Spinal cord (tissue), 10 donors: ENCODE measurements at places on chromosomes 13 and 19. TPM values are rescaled to one million over a fixed set of nuclear protein-coding genes. Genes with fewer than 3 reads are reported as not detected.
A peak's percentile ranks its signal among the peaks of the same experiment; 100 is the strongest.

The PSG11 gene
- total RNA-seq: 0.55 TPM

The CGB2 gene
- total RNA-seq: not detected

The NR2F6 gene
- 8.9 TPM for total RNA-seq

The TMEM59L gene
- 21.4 TPM for total RNA-seq

The OR10H5 gene
- not detected for total RNA-seq

The U2AF1L4 gene
- total RNA-seq: 23.6 TPM

The TDRD3 gene
- 39.0 TPM for total RNA-seq

The SPRY2 gene
- total RNA-seq: 32.8 TPM

The C3 gene
- 72.9 TPM for total RNA-seq

The ZNF613 gene
- total RNA-seq: 12.2 TPM

The CD37 gene
- total RNA-seq: 2.9 TPM

- H3K36me3 ChIP-seq: no peaks in the 10 kb centered on the region
- no peak overlapping the region for H3K4me3 ChIP-seq
- no peak for DNase-seq
- peaks cover 6% of the 10 kb centered on the region for H3K27me3 ChIP-seq
Measured at GRCh38 chr19:50833802-50834167, 411 bp upstream of the KLK15 start.

DNA sequence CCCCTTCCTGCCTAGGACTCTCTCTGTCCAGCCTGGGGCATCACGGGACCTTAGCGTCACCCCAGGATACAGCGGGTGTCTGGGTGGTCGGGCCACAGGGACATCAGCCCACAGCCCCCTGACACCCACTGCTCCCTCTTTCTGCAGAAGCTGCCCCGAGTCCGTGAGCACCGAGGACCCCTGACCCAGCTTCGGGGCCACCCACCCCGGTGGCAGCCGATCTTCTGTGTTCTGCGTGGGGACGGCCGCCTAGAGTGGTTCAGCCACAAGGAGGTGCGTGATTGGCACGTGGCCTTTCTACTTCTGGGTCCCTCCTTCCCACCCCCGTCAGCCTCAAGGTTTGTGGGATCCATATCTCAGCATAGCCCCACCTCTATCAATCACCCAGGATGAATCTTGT is 20.7 kb downstream of the PGLS start:
- no peaks in the 10 kb centered on the region for H3K27me3 ChIP-seq
- no peak overlapping the region for H3K4me3 ChIP-seq
- no peaks in the 10 kb centered on the region for H3K36me3 ChIP-seq
- H3K27ac ChIP-seq: no peak overlapping the region
- DNase-seq: no peak

DNA sequence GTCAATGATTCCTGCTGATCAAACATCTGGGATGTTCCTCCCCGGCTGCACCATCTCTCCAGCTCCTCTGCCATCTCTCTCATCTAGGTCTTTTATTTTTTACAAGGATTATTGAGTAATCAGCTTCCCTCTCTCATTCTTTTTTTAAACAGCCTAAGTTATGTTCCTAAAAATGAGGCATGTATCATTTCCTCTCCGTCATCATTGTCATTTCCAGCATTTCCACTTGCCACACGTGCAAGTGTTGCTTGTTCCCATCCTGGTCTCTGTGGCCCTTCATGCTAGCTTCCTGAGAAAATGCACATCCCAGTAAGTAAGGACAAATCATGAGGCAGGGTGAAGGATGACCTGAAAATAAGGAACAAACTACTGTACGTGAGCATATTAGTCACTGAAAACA is 102.7 kb upstream of the POSTN start:
- no peak overlapping the region for H3K4me3 ChIP-seq
- no peak for DNase-seq
- H3K27me3 ChIP-seq: no peaks in the 10 kb centered on the region
- H3K36me3 ChIP-seq: no peaks in the 10 kb centered on the region
- H3K4me1 ChIP-seq: no peaks in the 10 kb centered on the region

GRCh38 chr19:15104003-15104402 is 3.2 kb upstream of the SYDE1 start:
- peaks cover 12% of the 10 kb centered on the region for H3K27me3 ChIP-seq
- no peak for DNase-seq
- H3K27ac ChIP-seq: no peak overlapping the region
- no peak overlapping the region for H3K4me3 ChIP-seq
- peaks cover 3% of the 10 kb centered on the region for H3K36me3 ChIP-seq
- H3K4me1 ChIP-seq: peaks cover 18% of the 10 kb centered on the region

DNA sequence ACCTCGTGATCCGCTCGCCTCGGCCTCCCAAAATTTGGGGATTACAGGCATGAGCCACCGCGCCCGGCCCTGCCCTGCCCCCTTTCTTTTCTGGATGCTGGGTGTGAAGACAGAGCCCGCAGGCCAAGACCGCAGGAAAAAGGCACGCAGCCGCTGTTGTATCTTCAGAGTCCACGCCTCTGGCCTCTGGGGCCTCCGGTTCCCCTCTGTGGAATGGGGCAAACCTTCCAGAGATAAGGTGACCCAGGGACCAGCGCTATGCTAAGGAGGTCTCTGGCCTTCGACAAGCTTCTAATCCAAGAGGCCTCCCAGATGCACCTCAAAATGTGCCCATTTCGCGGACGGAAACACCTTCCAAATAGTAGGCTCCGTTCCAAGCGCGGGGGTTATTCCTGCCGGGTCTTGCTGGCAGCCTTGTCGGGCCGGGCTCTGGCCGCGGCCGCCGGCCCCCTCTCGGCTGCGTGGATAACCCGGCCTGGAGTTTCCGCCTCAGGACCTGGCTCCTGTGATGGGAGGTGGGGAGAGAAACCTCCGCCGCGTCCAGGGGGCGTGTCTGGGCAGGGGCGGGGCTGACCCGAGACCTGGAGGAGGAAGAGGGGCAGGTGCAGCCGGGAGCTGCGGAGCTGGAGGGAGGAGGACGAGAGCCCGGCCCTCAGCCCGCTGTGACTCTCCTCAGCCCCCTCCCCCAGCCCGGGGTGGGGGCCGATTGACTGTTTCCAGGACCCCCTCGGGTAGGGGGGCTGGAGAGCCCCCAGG is 13.1 kb downstream of the TJP3 start:
- H3K4me1 ChIP-seq: peaks cover 16% of the 10 kb centered on the region
- no peak overlapping the region for H3K27ac ChIP-seq
- H3K36me3 ChIP-seq: no peaks in the 10 kb centered on the region
- no peak overlapping the region for H3K4me3 ChIP-seq

GRCh38 chr13:21175656-21176214 is 617 bp downstream of the SKA3 start:
- no peak for DNase-seq
- H3K36me3 ChIP-seq: peaks cover 3% of the 10 kb centered on the region
- H3K4me1 ChIP-seq: peaks cover 9% of the 10 kb centered on the region
- no peak overlapping the region for H3K27ac ChIP-seq

DNA sequence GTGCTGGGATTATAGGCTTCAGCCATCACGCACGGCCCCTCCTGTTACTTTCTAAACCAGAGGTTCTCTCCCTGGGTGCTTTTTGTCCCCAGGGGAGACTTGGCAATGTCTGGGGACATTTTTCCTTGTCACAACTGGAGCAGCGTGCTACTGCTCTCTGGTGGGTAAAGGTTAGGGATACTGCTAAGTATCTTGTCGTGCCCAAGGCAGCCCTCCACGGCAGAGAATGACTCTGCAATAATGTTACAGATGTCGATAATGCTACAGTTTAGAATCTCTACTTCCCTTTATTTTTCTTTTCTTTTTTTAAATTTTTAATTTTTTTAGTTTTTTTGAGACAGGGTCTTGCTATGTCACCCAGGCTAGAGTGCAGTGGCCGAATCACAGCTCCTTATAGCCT is 38.0 kb downstream of the ADGRE1 start:
- no peak overlapping the region for H3K27ac ChIP-seq
- H3K27me3 ChIP-seq: no peaks in the 10 kb centered on the region
- H3K36me3 ChIP-seq: no peaks in the 10 kb centered on the region
- no peak for DNase-seq
- no peak overlapping the region for H3K4me3 ChIP-seq

- no peaks in the 10 kb centered on the region for H3K36me3 ChIP-seq
- H3K4me3 ChIP-seq: no peak overlapping the region
- DNase-seq: no peak
Measured at GRCh38 chr13:62781866-62782265, 1366.2 kb upstream of the PCDH20 start.

- peaks cover 20% of the 10 kb centered on the region for H3K4me1 ChIP-seq
- no peak for DNase-seq
- H3K27me3 ChIP-seq: no peaks in the 10 kb centered on the region
- no peak overlapping the region for H3K4me3 ChIP-seq
- H3K36me3 ChIP-seq: peaks cover 18% of the 10 kb centered on the region
- no peak overlapping the region for H3K27ac ChIP-seq
Measured at GRCh38 chr19:2650515-2650914, 52.0 kb downstream of the GNG7 start.

DNA sequence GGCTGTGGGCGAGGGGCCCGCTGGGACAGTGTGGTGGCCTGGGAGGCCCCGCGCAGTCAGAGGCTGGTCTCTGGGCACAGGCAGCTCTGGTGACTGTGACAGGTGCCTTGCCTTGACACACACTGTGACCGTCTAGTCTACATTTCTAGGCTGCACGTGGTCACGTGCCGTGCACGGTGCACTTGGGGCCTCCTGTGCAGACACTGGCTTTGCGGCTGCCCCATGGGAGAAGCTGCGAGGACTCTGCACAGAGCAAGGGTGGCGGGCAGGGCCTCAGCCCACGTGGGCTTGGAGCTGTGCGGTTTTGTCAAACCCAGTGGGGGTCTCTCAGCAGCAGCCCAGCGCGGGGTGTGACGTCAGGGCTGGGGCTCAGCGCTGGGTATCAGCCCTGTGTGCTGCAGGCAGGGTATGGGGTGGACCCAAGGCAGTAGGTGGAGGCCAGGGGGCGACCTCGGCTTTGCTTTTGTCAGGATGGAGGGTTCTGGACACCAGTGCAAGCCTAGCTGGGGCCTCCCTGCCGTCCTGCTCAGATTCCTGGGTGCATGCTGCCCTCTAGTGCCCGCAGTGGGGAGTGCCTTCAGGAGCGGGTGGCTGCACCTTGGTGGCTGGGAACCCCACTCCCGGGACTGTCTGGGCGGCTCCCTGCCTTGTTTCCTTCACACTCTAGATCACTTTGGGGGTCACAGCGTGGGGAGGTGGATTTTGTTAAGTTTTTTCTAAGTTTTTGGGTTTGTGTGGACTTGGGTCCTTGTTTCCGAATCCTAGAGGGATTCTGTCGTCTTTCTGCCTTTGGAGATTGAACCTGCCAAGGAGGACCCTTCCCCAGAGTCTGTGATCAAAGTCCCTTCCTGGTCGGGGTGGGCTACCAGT is 62.6 kb downstream of the KDM4B start:
- peaks cover 60% of the 10 kb centered on the region for H3K36me3 ChIP-seq
- peak overlapping the region; percentile 6 for H3K27ac ChIP-seq
- no peak overlapping the region for H3K4me3 ChIP-seq
- no peaks in the 10 kb centered on the region for H3K27me3 ChIP-seq

- H3K4me3 ChIP-seq: no peak overlapping the region
- no peak overlapping the region for H3K27ac ChIP-seq
- H3K27me3 ChIP-seq: peaks cover 2% of the 10 kb centered on the region
- H3K36me3 ChIP-seq: no peaks in the 10 kb centered on the region
Measured at GRCh38 chr13:112175162-112176075, 108.5 kb downstream of the SOX1 start.

DNA sequence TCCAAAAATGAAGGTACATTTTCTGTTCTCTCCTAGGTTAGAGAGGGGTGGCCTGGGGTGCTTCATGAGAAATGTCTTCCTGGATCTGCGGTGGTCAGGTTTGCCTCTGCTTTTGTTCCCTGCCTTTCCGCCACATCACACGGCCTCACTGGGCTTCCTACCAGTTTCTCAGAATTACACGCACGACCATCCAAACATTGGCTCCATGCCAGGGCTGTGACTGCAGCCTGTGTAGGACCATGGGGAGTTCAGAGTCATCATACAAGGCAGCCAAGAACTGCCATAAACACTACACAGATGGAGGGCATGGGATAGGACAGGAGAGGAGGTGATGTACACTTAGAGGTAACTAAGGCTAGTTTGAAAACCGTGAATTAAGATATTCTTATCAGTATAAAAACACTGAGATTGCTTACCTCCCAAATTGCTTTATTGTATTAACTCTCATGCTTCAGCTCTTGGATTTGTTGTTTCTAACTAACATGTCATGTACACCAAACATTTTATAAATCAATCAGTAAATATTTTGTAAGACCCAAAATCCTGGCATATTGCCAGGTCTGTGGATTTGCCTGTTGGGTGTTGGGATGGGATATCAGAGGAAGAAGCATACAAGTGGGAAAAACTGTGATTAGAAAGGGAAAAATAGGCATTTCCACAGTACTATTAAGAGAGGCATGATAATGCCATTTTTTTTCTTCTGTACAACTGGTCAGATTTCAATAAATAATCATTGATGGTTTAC is 45.2 kb downstream of the CDADC1 start:
- no peak overlapping the region for H3K27ac ChIP-seq
- DNase-seq: peak; percentile 58
- H3K27me3 ChIP-seq: no peaks in the 10 kb centered on the region
- H3K36me3 ChIP-seq: no peaks in the 10 kb centered on the region
- no peak overlapping the region for H3K4me3 ChIP-seq

GRCh38 chr19:16659464-16659831 is 496 bp downstream of the SMIM7 start:
- DNase-seq: no peak
- peak overlapping the region; percentile 98 for H3K27ac ChIP-seq
- H3K36me3 ChIP-seq: peaks cover 36% of the 10 kb centered on the region

- H3K4me3 ChIP-seq: no peak overlapping the region
- peaks cover 4% of the 10 kb centered on the region for H3K36me3 ChIP-seq
- peaks cover 35% of the 10 kb centered on the region for H3K4me1 ChIP-seq
- H3K27ac ChIP-seq: no peak overlapping the region
- peaks cover 35% of the 10 kb centered on the region for H3K27me3 ChIP-seq
Measured at GRCh38 chr19:3604227-3604986, 2.3 kb downstream of the TBXA2R start.

DNA sequence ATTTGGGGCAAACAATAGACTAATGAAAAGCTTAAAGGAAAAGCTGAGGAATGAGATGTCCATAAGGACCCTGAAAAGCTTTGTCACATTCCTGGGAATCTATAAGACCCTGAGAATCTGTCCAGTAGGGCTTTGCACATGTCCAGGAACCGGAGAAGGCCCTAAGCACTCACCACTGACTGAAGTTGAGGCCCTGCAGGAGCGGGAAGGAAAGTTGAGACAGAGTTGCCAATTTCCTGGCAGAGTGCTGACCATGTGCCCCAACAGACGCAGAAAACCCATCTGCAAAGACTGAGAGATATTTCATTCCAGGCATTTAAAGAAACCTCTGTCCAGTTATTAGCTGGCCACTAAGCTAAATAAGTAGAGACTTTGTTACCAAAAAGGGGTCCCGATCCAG is 890.5 kb downstream of the UQCRFS1 start:
- no peak for DNase-seq
- no peaks in the 10 kb centered on the region for H3K36me3 ChIP-seq
- H3K27ac ChIP-seq: no peak overlapping the region
- no peak overlapping the region for H3K4me3 ChIP-seq
- peaks cover 6% of the 10 kb centered on the region for H3K4me1 ChIP-seq
